Aorta (tissue), 5 donors: ENCODE measurements at places on chromosomes 1 and 21. TPM values are rescaled to one million over a fixed set of nuclear protein-coding genes. Genes with fewer than 3 reads are reported as not detected.

Gene ATP1A4
- total RNA-seq = 0.19 TPM

DNA sequence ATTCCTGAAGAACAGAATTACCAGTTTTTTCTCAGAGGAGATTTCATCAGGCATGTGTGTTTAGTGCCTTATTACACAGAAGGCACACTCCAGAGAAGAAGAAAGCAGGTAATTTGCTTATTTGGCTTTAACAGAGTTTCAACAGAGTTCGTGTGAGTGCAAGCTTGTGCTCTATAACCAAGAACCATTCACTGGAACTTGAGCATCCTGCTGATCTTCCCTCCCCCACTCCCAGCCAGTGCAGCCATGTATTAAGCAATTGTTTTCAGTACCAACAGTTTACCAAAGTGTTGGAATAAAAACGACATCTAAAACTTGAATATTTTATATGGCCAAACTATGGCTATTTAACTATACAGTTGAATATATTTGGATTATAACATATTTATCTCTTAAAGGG is 4.3 kb downstream of the MGST3 start:
- no peak overlapping the region for H3K27ac ChIP-seq
- DNase-seq = no peak
- no peaks in the 10 kb centered on the region for H3K36me3 ChIP-seq

Gene OR10Z1
- not detected for total RNA-seq

DNA sequence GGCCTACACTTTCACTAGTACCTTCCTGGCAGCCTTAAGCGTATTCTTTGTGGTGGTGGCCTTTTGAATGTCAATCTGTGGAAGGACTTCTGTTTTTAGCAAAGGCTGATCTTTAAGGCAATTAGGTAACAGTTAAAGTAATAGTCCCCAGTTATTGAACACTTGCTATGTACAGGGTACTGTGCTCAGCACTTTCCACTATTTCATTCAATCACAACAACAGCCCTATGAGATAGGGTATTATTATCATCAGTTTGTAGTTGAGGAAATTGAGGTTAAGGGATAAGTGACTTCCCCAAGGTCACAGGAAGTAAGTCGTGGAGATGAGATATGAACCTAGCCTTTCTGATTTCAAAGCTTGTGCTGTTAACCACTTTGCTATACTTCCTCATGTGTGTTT is 185.7 kb downstream of the ST6GALNAC3 start:
- H3K27ac ChIP-seq = no peak overlapping the region
- no peak for DNase-seq
- H3K27me3 ChIP-seq = no peaks in the 10 kb centered on the region
- no peaks in the 10 kb centered on the region for H3K36me3 ChIP-seq
- H3K4me3 ChIP-seq = no peak overlapping the region

- no peaks in the 10 kb centered on the region for H3K27me3 ChIP-seq
- no peaks in the 10 kb centered on the region for H3K36me3 ChIP-seq
- no peak for DNase-seq
- no peak overlapping the region for H3K4me3 ChIP-seq
Measured at GRCh38 chr1:204263254-204263910, 49.6 kb upstream of the GOLT1A start.
